Fibroblast of skin of scalp (primary cell): ENCODE measurements at places on chromosomes 12 and 14.

DNA sequence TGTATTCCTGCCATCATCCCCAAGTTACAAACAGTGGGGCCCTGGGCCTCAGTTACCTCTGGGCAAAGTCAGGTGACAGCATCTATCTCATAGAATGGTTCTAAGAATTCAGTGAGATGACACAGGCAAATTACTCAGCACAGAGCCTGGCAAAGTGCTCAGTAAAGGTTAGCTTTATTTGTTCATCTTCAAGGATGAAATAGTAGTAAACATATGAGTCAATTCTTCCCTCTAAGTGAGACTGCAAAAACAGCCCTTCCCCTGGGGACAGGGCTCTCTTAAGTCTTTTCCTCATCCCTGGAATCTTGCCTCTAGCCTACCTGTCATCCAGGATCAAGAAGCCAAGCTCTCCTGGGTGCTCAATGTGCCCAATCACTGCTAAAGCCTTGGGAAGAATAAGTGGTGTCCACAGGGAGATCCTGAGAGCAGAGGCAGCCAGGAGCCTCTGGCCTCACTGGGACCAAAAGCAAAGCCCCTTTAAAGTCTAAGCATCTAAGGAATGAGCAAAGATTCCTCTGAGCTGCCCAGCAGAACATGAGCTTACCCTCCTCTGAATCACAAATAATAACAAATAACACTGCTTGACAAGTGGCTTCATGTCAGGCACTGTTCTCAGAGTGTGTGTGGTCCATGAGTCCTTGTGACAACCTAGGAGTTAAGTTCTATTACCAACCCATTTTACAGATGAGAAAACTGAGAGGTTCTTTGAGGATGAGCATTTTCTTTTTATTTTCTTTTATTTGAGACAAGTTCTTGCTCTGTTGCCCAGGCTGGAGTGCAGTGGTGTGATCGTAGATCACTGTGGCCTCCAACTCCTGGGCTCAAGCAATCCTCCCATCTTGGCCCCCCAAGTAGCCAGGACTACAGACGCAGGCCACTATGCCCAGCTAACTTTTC is 12.1 kb downstream of the NUAK1 start:
- peak; percentile 86 for DNase-seq

DNA sequence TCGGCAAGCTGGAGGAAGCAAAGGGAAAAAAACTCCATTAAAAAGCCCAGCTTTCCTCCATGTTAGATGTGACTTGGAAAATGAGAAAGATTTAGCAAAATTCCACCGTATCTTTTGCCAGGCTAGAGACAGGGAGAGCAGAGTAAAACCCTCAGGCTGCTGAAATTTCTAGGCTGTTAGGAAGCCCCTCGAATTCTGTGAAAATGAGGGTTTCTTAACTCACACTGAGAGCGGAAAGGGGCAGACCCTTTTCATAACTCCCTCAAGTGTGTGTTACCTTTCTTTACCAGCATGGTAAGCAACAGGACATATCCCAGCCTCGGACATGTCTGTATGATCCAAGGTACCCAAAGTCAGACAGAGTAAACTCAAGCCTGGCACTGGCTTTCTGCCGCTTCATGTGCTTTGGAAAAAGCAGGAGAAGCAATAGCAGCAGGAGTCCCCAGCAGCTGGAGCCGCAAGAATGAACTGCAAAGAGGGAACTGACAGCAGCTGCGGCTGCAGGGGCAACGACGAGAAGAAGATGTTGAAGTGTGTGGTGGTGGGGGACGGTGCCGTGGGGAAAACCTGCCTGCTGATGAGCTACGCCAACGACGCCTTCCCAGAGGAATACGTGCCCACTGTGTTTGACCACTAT is at the start of gene RHOJ:
Gene RHOJ (plus strand): TSS at position 37 of the 637 bp plus-strand sequence. CDS start 427 bp downstream, at position 464.
- DNase-seq: peak; percentile 59

GRCh38 chr12:115384391-115384790 is 700.4 kb upstream of the TBX3 start:
- no peak for DNase-seq

DNA sequence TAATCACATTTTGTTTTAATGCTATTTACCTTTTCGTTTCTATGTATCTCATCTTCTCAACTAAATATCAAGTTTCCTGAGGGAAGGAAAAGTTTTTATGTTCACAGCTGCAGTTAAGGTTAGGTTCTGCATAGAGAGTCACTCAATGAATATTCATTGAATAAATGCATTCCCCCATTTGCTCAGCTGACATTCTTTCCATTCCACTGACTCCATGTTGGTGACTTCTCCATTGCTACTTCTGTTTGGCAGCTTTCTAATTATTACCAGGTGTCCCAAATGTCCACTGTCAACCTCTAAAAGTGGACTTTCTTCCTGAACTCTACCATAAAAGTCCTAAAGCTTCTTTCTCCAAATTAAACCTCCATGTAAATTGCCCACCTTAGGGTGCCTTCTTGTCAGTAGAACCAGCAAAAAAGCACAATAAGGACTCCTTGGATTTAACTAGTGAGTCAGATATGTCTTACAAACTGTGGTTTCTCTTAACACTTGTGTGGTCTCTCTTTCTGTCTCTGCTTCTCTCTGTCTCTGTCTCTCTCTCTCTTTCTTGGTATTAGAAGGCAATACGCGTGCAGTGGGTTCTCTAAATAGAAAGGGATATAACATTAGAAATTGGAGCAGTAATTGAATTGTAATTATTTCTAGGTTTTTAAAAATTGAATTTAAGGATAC is 85.9 kb downstream of the TMEM117 start:
- DNase-seq: peak; percentile 71

DNA sequence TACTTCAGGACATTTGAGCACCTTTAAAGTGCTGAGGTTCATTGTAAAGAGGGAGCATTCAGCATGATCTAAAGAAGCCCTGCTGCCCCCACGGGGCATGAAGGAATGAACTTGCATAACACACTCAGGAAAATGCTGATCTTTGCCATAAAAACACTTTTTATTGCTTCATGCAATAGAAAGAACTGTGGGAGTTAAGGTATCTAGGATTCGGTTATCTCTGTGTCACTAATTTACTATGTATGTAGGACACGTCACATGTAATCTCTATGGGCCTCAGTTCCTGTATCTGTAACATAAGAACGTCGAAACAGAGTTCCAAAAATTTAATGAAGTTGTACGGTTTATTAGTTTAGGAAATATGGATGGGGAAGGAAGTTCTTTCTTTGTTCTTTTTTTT is 33.0 kb downstream of the BTBD7 start:
- no peak for DNase-seq

GRCh38 chr12:41459906-41460214 is 271.7 kb downstream of the PDZRN4 start:
- DNase-seq: no peak

DNA sequence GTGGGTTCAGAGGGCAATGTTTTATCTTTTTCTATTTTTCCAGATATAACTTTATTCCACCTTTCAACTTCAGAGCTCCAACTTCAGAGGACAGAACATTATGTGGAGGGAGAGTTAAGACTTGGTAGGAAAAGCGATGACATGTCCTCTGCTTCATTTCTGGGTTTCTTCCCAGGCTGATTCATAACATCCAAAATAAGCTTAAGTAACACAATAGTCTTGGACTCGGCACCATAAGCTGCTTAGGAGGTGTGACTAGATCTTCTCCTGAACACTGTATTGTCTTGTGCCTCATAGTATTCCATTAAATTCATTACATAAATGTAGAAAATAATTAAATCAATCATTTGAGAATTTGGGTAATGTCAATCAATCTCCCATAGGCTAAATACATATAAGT is 95.5 kb upstream of the PDE3A start:
- DNase-seq: peak; percentile 28

GRCh38 chr12:84661786-84662185 is 250.8 kb downstream of the SLC6A15 start:
- peak; percentile 55 for DNase-seq

DNA sequence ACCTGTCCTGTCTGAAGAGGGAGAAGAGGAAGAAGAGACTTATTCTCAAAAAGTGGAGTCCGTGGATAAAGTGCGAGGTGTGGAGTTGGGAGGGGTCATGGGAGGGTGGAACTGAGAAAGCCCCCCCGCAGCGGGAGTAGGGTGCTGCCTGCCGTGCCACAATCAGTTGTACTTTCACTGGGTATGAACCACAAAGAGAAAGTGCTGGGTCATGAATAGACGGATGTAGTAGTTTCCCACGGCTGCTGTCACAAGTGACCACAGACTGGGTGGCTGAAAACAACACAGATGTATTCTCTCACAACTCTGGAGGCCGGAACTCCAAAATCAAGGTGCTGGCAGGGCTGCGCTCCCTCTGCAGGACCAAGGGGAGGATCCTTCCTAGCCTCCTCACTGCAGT is 5.5 kb downstream of the DNAH10 start:
- DNase-seq: no peak

- DNase-seq: peak; percentile 81
These were observed 20.1 kb upstream of the PLEKHG3 start for GRCh38 chr14:64684091-64684490.

GRCh38 chr14:80946187-80946586 is 4.6 kb upstream of the CEP128 start:
- no peak for DNase-seq

- no peak for DNase-seq
These were observed 10.2 kb upstream of the PRKAG1 start for GRCh38 chr12:49028666-49029275.

GRCh38 chr14:36091096-36091495 is 85.4 kb downstream of the PTCSC3 start:
- DNase-seq: peak; percentile 95

GRCh38 chr12:124492879-124493808 is 74.3 kb downstream of the NCOR2 start:
- DNase-seq: no peak

DNA sequence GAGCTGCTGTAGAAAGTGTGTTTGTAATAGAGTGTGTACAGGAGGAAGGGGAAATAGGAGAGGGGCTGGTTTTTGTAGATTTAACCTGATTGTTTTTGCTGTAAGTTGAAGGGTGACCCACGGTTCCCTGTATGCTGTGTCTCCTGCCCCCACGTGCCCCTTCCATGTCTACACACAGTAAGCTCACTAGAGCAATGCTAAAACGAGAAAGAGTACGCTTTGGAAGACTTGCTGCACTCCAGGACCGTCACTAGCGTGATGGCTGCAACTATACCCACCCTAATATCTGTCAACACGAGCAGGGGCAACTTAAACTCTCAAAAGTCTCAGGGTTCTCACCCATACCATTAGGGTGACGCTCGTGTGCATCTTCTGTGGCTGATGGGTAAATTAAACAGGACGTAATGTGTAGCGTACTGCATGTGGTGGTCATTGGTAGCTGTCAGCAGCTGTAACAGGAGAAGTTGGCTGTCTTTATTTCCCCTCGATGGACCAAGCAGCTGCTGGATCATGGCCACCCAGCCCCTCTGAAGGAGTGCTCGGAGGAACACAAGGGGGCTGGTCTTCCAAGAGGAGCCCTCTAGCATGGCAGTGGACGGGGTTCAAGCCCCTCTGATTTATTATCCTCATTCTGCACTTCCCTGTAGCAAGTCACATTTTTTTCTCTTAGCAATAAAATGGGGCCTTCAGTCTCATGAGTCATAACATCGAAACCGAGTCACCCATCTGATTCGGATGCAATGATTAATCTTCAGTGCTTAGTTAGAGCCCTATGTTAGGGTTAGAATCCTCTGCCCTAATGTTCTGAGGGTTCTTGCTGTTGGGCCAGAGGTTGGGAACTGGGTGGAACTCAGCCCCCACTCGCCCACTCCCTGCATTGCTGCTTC is 14.0 kb downstream of the CCND2 start:
- DNase-seq: no peak

DNA sequence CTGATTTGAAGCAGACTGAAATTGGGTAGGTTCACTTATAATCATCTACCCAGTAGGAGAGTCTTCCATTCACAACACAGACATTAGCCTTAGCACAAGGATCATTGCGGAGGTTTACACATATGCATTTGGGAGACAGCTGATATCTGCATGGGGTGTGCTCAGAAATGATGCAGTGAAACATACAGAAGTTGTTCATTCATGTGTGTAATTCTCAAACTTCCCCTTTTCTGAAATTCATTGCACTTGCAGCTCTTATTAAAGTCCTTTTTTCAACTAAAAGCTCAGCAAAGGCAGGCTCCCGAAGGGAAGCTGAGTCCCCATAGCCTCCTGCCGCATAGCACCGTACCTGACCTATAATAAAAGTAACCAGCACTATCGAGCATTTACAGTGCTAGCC is 218.3 kb upstream of the CRY1 start:
- DNase-seq: no peak

- DNase-seq: peak; percentile 59
These were observed 2.7 kb downstream of the KITLG start for GRCh38 chr12:88577537-88577936.

- no peak for DNase-seq
These were observed 109.4 kb downstream of the SLC38A1 start for GRCh38 chr12:46159309-46159901.

DNA sequence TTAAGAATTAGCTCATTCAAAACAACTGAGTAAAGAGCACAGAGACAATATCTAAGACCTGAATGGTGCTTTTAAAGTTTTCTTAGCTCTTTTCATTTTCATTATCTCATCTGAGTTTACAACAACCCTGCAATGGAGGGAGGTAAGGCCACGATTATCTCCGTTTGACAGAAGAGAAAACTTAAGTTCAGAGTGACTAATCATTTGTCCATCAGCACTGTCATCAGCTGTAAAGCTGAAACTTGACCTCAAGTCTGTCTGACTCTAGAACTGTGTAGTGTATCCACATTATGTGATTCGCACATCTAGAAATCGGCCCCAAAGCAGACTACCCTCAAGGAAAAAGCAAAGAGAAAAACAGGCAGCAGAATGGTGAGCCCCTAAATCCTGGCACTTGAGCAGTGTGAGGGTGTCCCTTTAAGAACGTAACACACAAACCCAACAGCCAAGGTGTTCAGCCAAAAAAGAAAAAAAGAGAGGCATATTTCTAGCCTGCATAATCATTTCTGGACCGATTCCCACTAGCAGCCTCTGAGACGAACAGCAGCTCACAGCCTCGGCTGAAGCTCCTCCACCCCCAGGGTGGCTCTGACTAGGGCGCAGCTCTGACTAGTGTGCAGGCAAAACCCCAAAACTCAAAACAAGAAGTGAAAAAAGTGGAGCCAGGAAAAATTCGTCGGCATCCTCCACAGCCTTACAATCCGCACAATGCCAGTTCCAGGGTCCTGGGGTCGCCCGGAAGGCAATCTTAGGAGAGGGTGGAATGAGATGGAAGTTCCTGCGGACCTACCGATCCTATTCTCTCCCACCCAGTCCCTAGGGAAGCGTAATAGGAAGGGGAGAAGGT is 1.6 kb downstream of the STXBP6 start:
- DNase-seq: peak; percentile 58

- DNase-seq: peak; percentile 71
These were observed 138.5 kb downstream of the ANO2 start for GRCh38 chr12:5806371-5807089.
